ENCODE measurements at places on chromosomes 12 and 14.

GRCh38 chr14:85071447-85071846, 458.5 kb upstream of the FLRT2 start:
- no peak for DNase-seq

- DNase-seq: peak; percentile 45
These were observed 14.8 kb downstream of the EMP1 start for GRCh38 chr12:13211191-13211858.

DNA sequence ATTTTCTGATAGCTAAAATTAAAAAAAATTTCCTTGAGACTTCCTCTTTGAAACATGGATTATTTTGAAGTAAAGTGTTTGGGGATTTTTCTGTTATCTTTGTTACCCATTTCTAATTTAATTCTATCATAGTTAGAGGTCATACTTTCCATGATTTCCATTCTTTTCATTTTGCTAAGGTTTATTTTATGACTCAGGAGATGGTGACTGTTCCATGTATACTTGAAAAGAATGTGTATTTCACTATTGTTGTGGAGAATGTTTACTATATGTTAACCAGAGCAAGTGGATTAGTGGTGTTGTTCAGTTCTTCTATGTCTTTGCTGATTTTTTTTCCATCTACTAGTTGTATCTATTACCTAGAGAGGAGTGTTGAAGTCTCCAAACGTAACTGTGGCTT, 250.5 kb upstream of the PELI2 start:
- DNase-seq: peak; percentile 53

DNA sequence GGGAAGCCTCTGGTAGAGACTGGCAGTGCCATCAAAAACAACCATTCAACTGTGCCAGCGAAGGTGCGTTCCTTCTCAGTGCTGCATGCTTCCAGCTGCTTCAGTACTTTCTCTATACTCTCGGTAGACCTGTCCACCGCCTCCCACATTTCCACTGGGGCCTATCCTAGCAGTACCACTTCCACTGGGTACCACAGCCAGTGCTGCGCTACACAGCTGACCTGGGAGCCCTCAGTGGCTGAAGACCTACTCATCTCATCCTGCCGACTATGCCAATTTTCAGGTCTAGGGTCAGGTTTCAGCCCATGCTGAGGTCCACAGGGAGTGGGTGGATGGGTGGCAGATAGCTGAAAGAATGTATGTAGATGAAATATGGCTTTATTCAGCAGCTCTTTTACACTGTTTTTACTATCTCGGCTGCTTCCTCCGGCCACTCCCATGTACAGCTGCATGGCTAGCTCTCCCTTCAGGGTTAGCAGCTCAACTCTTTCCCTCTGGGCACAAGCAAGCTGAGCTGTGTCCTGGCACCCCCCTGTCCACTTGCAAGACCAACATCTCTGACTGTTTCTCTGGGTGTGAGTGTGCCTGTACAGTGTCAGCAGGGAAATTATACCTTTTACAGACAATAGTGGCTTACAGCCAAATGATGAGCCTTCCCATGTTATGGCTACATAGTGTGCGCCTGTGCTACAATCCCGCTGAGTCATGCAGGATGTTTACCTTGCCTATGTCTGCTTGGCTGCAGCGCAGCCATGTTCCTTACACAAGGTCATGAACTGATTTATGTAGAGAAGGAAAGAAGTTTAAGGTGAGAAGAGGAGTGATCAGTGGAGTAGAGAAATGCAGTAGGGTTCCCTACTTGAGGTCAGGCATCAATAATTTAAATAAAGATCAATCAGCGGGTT, 125.7 kb upstream of the DDHD1 start:
- peak; percentile 28 for DNase-seq

- DNase-seq: no peak
These were observed 248.4 kb downstream of the ASCL1 start for GRCh38 chr12:103205906-103206305.

- peak; percentile 56 for DNase-seq
These were observed 323.5 kb upstream of the PDE3A start for GRCh38 chr12:20044846-20045245.

DNA sequence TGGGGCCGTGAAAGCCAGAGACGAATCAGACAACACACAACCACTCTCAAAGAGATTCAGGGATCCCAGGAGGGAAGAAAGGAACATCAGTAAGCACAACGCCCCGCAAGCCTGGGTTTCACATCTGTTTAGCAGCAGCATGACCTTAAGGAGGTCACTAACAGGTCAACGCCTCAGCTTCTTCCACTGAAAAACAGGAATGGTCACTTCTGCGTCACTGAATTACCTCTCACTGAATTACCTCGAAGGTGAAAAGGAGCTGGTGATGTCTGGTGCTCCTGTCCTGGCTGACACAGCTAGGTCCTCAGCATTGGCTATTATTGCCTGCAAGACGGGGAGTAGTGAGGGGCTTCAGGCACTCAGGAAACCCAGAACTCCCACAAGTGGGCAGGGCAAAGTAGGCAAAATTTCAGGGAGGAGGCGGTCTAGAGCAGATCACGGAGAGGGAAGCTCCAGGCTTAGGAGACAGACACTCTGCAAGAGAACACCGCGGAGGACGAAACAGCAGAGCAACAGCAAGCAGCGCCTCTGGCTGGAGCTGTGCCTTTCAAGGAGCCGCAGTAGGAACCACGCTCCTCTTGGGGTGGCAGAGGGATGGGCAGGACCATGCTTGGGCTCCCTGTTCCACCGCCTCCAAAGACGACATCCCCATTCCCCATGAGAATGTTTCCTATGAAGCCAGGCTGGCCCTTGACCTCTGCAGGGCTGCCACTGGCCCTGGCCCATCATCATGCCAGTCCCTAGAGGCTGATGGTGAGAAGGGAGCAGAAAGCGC, 108.4 kb downstream of the SINHCAF start:
- DNase-seq: no peak

All from GM23248 (cell line).